ENCODE measurements at places on chromosomes 7 and 10.

- DNase-seq, result peak; percentile 7
Observed at GRCh38 chr10:108360187-108360586, 1195.7 kb upstream of the SORCS1 start.

- no peak for DNase-seq
Observed at GRCh38 chr7:74495112-74496086, 41.7 kb downstream of the GTF2IRD1 start.

- DNase-seq, result peak; percentile 67
Observed at GRCh38 chr10:110865186-110865808, 6.4 kb upstream of the PDCD4 start.

DNA sequence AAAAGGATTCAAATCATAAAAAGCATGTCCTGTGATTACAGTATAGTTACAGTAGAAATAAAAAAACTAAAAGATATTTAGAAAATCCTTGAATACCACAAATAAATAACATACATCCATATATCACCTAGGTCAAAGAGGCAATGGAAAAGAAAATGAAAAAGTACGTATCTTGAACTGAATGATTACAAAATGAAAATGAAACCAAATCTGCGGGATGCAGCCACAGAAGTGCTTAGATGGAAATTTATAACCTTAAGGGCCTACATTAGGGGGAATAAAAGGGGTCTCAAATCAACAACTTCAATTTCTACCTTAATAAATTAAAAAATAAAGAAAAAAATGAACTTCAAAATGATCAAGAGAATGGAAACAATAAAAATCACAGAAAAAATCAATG, 879.0 kb upstream of the CELF2 start:
- no peak for DNase-seq

DNA sequence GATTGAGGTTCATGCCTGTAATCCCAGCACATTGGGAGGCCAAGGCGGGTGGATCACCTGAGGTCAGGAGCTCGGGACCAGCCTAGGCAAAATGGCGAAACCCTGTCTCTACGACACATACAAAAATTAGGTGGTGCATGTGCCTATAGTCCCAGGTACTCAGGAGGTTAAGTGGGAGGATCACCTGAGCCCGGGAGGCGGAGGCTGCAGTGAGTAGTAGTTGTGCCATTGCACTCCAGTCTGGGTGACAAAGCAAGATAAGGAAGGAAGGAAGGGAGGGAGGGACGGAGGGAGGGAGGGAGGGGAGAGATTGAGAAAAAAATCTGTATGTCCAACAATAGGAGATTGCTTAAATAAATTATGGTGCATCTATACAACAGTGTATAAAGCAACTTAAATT, 13.2 kb downstream of the TLL2 start:
- DNase-seq, result no peak

Data from HFFc6 (cell line).